ENCODE measurements at places on chromosomes 12 and 14.

- DNase-seq = no peak
Measured at GRCh38 chr14:21192875-21193535, 37.1 kb upstream of the OR5AU1 start.

- no peak for DNase-seq
Measured at GRCh38 chr14:102171173-102172020, 31.7 kb downstream of the WDR20 start.

DNA sequence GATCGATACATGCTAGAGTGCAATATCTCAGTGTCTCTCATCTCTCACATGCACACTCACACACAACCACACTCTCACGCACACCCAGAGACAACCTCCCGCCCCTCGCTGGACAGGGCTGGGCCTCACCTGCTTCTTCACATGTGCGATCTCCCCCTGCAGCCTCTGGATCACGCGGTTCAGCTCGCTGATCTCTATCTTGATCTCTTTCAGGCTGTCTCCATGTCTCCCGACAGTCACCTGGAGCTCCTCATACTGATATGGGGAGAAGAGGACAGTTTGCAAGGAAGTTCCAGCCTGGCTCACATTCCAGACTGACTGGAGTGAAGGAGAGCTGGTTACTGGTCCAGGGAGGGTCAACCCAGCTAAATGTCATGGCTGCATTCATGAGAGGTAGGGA, 4.4 kb downstream of the KRT2 start:
- DNase-seq = no peak

- DNase-seq = no peak
Measured at GRCh38 chr12:3216726-3217682, 139.8 kb downstream of the TSPAN9 start.

DNA sequence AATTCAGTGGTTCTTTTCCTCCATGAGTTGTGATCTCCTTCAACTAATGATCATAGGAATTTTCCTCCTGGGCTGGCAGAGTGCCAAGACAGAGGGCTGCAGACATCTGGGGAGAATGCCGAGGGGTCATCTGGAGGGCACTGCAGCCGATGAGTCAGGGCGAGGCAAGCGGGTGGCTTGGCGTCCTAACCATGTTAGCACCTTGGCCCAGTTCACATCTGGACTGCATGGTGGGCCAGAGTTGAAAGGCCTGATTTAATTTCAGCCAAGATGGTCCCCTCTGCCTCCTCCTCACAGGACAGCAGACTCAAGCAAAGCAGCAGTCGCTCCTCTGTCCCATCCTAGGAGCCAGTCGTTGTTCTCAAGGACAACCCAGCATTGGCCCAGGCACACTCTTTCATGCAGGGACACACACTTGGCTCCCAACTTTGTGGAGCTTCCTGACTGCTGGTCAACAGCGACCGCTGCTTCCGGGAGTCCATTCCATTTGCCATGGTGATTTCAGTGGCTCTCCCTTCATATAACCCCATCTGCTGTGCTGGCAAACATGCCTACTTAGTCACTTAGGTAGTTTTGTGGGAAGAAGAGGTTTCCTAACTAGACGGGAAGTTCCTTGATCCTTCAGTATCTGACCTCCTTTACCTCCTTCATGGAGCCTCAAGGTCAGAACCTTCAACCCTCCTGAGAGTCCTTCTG, 161.8 kb downstream of the TTC8 start:
- no peak for DNase-seq

DNA sequence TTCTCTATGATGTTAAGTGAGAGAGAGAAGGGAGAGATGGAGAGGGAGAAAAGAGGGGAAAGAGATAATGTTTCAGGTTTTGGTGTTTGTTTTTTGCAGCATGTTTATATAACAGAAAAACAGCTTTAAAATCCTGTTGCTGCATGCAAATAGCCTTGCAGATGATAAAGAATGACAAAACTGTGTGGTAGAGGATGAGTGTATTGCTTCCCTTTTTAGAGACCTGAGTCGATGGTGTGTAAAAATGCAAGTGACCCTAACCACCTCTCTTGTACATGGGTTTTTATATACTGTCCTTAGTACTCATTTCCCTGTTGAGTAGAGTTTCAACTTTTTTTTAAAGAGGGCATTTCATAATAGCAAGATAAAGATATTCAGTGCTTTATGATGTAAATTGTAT, 249.1 kb downstream of the AKAP6 start:
- no peak for DNase-seq

GRCh38 chr12:79058342-79058741, 193.8 kb downstream of the SYT1 start:
- DNase-seq = no peak

DNA sequence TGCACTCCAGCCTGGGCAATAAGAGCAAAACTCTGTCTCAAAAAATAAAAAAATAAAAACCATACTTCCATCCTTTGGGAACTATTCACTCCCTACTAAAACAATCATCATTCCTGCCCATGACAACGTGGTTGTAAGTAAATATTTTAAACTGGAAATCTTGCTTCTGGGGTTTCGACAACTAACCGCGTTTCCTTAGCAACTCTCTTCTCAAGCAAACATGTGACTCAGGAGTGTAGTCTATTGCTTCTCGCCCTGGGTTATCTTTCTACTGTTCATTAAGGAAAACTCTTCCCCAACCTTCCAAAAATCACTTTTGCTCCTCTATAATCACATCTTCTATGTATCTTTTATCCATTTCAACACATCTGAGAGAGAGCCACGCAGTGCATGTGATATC, 21.8 kb downstream of the APPL2 start:
- DNase-seq = no peak

- no peak for DNase-seq
Measured at GRCh38 chr12:43118234-43118633, 433.8 kb downstream of the ADAMTS20 start.

GRCh38 chr12:75020068-75020557, 189.5 kb downstream of the KCNC2 start:
- no peak for DNase-seq

DNA sequence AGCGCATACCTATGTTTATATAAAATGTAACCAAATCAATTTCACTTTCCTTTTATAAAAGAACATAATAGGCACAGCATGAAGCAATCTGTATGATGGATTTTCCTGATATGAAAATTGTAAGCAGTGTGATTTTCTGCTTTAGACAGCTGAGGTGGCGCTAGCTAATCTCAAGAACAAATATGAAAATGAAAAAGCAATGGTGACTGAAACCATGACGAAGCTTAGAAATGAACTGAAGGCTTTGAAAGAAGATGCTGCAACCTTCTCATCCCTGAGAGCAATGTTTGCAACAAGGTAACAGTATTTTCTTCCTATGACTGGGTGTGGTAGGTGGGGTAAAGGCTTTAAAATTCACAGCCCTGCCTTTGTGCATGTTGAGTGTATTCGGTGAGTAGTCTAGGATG, 65.0 kb upstream of the FGD4 start:
- DNase-seq = no peak

- DNase-seq = no peak
Measured at GRCh38 chr14:79424462-79424861, 786.8 kb downstream of the DIO2 start.

- no peak for DNase-seq
Measured at GRCh38 chr12:26810330-26810729, 22.7 kb downstream of the ITPR2 start.

GRCh38 chr12:124739953-124740561, 123.6 kb downstream of the SCARB1 start:
- DNase-seq = no peak

DNA sequence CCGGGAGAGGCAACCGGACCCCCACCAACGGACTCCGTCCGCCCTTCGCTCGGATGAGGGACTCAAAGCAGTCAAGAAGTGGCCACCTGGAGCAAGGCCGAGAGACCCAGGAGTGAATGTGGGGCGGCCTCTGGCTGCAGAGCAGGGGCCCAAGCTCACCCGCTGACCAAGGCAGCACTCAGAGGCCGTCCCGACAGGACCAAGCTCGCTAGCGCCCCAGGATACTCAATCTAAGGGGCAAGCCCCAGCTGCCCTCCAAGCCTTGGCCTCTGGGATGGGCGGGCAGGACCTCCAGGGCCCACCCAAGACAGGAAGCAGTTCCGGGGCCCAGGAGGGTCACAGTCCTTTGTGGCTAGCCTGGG, 936 bp downstream of the AKT1 start:
- no peak for DNase-seq

- no peak for DNase-seq
Measured at GRCh38 chr14:34671716-34672115, 41.8 kb upstream of the SNX6 start.

DNA sequence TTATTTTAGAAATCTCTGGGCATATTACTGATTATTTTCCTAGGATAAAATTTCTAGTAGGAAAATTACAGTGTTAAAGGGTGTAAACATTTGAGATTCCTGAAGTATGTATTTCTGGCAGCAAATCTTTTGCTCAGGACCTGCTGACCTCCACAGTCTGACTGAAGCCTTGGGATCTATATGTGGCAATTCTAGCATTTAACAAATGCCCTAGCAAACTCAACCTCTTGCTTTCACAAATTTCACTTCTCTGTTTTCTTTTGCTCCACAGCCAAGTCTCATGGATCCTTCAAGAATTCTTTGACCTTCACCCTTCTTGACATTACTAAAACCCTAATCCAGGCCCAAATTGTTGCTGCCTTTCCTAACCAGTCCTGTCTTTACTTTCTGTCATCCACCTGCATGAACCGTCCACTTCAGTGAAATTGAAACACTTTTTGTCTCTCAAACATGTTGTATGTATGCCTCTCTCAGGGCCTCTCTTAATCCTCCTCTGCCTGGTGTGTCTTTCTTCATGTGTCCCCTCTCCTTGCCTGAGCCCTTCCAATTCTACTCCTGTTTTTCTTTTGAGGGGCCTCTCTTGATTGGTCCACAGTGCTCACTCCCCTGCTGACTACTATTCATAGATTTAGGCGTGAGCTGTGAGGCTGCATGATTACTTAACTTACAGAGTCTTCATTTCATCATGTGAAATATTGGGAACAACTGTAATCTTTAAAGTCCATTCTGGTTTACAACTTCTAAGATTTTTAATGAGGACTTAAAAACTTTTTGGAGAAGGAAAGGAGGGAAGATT, 5.1 kb upstream of the DYRK4 start:
- DNase-seq = no peak

GRCh38 chr14:82757776-82758175, 1224.1 kb upstream of the SEL1L start:
- DNase-seq = no peak

- DNase-seq = no peak
Measured at GRCh38 chr14:100375266-100375962, 52.3 kb downstream of the SLC25A47 start.

DNA sequence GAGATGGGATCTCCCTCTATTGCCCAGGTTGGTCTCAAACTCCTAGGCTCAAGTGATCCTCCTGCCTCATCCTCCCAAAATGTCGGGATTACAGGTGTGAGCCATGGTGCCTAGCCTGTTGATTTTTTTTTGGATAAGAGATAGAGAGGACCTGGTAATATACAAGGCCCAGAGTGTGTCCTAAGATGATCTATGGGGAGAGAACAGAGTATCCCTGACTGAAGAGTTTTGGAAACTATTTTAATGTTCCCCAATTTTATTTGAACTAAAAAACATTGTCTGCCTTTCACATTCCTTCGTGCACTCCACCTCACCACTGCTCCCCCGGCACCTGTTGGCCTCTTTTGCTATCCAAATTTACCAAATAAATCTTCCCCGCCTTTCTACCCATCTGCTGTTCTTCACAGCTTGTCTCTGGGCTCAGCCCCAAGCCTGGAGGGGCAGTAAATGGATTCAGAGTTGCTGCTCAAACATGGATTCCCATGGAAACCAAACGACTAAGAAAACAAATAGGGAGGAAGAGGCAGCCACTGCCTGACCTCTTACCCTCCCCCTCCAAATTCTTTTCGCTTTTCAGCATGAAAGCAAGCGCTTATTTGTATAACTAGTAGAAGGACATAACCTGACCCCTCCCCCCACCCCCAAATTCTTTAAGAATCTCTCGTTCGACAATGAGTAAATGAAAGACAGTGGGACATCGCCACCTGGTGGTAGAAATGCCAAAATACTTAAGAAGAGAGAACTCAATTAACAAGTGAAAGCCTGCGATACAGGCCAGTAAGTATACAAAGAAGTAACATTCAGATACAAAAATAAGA, 22.6 kb downstream of the OR10G3 start:
- DNase-seq = peak; percentile 77

- no peak for DNase-seq
Measured at GRCh38 chr12:110436231-110436630, 13.9 kb downstream of the ARPC3 start.

DNA sequence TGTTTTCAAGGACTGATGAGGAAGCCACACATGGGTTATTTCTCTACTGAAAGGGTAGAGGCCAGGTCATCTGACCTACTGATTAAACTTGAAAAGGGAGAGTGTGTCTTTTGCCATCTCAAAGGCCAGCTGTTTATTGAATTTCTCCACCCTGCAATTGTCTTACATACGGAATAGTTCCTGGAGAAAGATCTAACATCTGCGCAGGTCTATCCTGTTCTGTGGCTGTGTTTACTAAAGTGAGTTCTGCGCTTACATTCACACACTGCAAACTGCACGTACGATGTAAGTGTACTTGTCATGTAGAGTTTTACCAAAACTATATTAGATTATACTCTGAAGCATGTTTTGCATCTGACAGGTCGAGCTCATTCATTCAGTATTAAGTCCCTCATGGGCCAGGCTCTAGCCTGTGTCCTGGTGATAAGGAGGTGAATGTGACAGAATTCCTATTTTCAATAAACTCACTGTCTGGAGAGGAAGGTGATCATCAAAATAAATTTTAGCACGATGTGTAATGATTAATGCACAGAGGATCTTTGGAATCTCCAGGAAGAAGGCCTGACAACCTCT, 96.6 kb downstream of the PRKCH start:
- no peak for DNase-seq

GRCh38 chr12:110084314-110085015, 36.1 kb upstream of the C12orf76 start:
- no peak for DNase-seq

- DNase-seq = no peak
Measured at GRCh38 chr14:95221531-95221930, 64.2 kb upstream of the DICER1 start.

GRCh38 chr12:88895634-88896033, 315.4 kb upstream of the KITLG start:
- DNase-seq = no peak

DNA sequence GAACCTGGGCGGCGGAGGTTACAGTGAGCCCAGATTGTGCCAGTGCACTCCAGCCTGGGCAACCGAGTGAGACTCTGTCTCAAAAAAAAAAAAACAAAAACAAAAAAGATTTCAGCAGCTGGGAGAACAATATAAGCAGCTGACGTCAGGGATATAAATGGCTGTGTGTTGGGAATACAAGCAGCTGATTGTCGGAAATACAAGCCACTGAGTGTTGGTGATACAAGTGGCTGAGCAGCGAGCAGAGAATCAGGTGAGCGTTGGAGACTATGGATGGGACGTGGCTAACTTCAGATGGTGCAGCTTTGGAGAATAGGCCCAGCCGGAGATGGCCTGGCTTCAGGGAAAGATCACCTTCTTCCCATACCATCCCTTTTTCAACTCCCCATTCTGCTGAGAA, 32.0 kb downstream of the PSEN1 start:
- DNase-seq = no peak

DNA sequence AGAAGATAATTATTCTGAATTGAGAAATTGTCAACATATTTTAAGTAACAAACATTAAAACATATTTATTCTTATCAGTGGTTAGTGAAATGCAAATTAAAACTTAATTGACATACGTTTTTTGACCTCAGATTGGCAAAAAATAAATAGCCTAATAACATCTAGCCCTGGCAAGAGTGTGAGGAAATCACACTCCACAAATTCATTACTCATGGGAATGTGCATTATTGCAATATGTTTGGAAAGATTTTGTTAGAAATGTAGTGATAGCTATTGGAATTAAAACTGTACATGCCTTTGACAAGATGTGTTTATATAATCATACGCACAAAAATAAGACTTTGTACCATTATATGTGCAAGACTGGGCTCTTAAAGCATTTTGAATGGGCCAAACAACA, 168.6 kb downstream of the KITLG start:
- DNase-seq = no peak

- no peak for DNase-seq
Measured at GRCh38 chr12:128361400-128361995, 94.5 kb downstream of the TMEM132C start.
